ENCODE measurements at places on chromosomes 5 and 9.

- no peak for DNase-seq
Measured at GRCh38 chr9:96137671-96138429, 164.1 kb downstream of the HSD17B3 start.

- DNase-seq: no peak
Measured at GRCh38 chr5:78858364-78858763, 126.7 kb downstream of the ARSB start.

DNA sequence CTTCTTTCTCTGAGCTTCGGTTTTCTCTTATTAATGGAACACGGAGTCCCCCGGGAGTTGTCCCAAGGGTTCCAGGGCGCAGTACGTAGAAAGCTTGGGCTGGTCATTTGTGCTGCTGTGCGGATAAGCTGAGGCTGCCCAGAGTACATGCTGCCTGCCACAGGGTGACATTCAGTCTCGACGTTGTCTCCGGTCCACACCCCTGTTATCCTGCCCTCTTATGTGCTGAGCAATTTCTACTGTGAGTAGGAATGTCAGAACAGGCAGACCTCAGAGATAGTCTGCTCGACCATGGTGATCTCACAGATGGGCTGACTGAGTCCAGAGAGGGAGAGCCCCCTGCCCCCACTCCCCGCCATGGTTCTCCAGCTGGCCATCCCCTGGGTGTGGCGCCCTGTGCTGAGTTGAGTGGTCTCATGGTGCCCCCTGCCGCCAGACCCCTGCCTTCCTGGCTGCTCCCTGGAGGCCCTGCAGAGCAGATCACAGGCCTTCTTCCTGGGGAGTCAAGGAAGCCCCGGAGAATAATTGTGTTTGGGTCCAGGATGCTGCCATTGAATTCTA lies 124.0 kb downstream of the RGS3 start:
- DNase-seq: no peak

DNA sequence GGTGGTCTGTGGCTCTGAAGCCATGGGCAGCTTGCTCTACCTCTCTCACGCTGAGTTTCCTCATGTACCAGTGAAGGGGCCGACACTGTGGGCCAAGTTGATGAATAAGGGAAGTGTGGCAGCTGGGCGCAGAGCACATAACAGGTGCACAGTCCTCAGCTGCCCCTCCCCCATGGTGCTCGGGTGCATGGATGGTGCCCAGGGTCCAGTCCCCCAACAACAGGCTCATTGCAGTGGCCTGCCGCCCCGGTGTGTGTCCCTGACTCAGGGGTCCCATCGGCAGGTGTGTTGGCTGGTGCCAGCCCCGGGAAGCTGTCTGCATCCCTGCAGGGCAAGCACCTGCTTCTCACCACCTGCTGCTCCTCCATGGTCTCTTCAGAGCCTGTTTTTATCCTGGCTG lies 36.6 kb downstream of the COL5A1 start:
- no peak for DNase-seq

- DNase-seq: no peak
Measured at GRCh38 chr5:149355688-149356087, 2.2 kb upstream of the PCYOX1L start.

DNA sequence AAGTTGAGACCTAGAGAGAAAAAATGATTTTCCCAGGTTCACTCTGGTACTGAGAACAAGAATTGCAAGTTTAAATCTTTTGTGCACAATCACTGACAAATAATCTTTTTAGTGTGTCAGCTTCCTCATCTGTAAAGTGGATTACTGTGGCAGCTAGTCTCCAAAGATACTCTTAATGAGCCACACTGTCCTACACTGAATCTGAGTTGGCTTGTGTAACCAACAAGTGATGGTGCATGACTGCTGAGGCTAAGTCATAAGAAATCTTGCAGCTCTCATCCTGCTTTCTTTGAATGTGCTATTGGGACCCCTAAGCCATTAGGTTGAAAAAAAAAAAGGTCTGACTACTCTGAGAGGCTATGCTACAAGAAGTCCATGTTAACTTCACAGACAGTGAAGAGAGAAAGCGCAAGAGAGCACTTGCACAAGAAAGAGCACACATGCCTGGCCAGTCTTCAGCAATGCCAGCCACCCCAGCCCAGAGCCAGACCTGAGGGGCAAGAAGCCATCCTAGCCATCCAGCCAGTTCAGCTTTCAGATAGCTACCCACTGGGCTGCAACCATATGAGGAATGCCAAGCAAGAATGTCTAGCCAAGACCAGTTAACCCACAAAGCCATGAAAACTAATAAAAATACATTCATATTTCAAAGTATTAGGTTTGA lies 419.4 kb downstream of the RAB3C start:
- no peak for DNase-seq

DNA sequence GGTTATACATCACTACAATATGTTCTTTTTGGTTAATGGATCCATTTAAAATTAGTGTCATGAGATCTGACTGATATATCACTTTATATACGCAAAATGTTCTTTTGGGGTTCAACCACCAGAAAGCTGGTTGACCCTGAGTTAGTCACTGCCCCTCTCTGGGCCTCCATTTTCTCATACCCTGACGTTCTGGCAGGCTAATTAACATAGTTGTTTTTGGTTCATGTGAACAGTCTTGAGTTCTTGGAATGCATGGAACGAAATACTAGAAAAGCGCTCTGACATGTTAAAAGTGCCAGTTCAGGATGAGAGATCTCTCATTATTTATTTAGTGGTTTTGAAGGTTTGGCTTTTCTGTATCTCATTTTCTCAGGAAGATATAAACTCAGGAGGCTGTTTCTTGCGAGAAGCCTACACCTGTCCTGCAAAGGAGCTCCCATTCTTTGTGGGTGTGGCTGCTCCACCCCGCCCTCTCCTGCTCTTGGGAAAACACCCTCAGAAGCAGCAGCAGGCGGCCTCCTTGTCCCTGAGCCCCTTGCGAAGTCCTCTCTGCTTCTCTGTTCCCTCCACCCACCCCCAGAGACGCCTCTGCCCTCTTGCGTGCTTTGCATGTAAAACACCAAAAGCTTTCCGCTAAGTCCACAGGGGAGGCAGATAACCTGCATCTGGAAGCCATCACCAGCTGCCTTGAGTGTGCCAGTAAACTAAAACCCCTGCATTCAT lies 302.4 kb upstream of the PANK3 start:
- no peak for DNase-seq

DNA sequence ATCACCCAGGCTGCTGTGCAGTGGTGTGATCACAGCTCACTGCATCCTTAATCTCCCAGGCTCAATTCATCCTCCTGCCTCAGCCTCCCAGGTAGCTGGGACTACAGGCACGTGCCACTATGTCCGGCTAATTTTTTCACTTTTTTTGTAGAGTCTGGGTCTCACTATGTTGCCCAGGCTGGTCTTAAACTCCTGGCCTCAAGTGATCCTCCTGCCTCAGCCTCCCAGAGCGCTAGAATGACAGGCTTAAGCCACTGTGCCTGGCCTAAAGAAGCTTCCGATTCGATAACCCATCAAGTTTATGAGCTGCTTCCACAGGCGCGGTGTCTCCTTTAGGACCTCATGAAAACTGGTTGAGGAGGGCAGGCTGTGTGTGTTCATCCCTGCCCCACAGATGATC lies 16.2 kb downstream of the COL27A1 start:
- DNase-seq: no peak

- no peak for DNase-seq
Measured at GRCh38 chr5:124538191-124538590, 208.2 kb downstream of the ZNF608 start.

DNA sequence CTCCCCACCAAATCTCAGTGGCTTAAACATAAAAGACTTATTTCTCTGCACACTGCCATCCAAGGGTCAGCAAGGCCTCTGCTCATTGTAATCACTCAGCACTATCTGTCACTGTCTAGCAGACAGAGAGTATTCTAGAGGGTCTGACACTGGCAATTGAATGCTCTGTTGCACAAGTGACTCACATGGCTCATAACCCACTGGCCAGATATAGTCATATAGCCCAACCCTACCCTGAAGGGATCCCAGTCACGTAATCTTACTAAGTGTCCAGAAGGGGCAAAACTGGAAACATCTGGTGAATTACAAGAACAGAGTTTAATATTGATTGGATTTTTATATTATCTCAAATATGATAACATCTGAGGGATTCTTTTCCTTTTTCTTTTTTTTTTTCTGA lies 80.7 kb downstream of the TSSK1B start:
- DNase-seq: no peak

- DNase-seq: no peak
Measured at GRCh38 chr5:149152317-149152746, 11.0 kb downstream of the ABLIM3 start.

GRCh38 chr5:66498791-66499207 lies 97.4 kb upstream of the MAST4 start:
- no peak for DNase-seq

GRCh38 chr5:80763873-80764647 lies 109.3 kb upstream of the DHFR start:
- DNase-seq: no peak

DNA sequence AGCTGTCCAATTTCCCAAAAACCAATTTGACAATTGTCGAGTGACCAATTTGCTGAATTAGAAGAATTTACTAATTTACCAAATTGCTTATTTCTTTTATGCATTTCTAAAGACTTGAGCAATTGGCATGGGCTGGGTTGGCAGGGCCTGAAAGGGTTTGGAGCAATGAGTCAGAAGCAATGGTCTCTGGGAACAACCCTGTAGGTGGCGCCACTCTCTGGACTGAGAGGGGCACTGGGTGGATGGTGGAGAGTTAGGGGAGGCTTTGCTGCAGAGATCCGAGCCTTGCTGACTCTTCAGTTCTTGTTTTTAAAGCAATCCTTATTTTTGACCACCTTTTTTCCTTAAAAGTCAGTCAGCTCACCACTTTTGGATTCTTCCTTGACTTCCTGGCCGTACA lies 71.5 kb upstream of the RPS23 start:
- DNase-seq: no peak

DNA sequence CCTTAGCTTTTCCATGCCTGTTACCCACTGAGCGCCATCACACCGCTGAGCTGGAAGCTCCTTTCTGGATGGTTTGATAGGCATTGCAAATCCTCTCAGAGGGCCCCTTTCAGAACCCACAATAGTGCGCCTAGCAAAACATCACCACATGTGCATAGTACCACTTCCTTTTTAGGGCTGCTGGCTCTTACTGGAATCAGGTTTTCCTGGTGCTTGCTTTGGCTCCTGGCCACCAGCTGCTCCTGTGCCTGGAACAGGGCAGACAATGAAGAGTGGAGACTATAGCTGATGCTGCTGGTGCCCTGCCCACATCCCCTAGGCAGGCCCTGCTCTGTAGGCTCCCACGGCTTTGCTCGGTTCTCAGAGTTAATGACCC lies 163.6 kb upstream of the SEMA6A start:
- no peak for DNase-seq

- no peak for DNase-seq
Measured at GRCh38 chr9:121550569-121551512, 51.2 kb upstream of the GGTA1 start.

- DNase-seq: no peak
Measured at GRCh38 chr9:21974343-21974721, 19.9 kb downstream of the CDKN2A start.

GRCh38 chr9:134814598-134815215 lies 65.9 kb upstream of the FCN2 start:
- no peak for DNase-seq

- no peak for DNase-seq
Measured at GRCh38 chr9:73050887-73051550, 98.2 kb upstream of the ALDH1A1 start.

DNA sequence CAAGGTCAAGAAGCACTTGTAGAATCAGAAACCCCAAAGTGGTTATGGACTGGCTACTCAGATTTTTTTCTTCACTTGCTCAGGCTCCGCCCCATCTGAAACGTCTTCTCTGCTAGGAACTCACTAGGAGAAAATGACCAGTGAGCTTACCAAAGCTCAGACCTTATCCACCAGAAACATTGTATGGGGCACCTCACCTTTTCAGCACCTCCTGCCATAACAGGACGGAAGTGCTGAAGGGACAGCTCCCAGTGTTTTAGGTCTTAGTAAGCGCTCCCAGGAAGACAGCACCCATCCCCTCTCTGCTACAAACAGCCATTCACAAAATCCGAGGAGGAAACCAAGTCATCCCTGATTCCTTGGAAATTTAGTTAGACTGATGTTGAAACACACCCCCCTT lies 1.2 kb upstream of the GABRA1 start:
- no peak for DNase-seq

DNA sequence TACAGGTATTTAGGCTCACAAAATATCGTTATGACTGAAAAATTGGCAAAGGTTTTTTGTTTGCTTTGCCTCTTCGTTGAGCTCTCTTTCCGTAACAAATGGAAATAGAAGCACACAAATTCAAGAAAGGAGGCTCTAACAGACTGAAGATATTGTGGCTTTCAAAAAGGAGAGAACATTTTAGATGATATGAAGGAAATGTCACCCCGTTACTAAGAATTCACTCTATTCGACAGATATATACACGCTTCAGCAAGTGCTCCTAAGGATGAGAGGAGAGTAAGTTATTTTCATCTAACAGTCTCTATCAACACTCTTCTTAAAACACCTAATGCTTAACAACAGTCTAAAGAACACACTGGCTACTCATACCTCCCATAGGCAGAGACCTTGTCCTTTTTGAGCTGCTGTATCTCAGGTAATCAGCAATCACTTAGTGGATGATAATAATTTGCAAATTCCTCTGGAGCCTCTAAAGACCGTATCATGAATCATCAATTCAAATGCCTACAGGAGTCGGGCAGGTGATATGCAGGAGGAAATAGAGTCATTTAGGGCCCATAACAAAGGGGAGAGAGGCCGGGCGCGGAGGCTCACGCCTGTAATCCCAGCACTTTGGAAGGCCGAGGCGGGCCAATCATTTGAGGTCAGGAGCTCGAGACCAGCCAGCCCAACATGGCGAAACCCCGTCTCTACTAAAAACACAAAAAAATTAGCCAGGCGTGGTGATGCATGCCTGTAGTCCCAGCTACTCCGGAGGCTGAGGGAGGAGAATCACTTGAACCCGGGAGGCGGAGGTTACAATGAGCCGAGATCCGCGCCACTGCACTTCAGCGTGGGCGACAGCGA lies 1.4 kb upstream of the HSDL2 start:
- DNase-seq: no peak

DNA sequence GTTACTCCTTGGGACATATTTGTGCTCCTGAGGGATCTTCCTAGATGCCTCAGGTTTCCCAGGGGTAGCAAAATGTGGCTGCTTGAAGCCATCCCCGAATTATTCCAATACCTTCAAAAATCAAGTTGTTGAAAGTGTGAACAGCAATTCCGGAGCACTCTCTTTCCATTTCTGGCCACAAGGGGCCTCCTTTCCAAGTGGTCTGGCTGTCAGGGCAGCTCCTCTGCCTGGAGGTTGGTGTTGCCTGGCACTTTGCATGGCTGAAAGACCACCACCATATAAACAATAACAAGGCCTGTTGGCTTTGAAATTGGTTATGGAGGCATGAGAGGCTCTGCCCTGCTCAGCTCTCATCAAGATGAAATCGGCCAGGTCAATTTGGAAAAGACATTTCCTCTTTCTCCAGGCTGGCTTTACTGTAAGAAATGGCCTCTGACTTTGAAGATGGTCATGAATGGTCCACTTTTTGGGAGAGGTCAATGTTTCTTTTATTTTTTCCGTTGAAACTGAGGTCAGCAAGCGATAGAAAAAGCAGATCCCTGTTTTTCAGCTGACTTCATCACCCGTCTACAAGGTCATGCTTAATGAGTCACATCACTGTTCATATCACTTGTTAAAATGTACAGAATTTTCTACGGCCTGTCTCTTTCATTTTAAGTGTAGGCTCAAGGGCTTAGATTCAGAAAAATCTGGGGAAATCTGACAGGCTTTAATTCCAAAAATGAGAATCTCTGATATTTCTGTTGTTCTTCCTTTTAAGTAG lies 481.1 kb upstream of the ZNF608 start:
- DNase-seq: no peak

All from AG04450 (cell line).